ENCODE measurements at places on chromosomes 5 and 9.

GRCh38 chr9:357560-357959, 142.9 kb downstream of the DOCK8 start:
- DNase-seq = no peak

GRCh38 chr9:104941597-104941996, 13.6 kb upstream of the ABCA1 start:
- DNase-seq = no peak

- no peak for DNase-seq
Observed at GRCh38 chr9:113570749-113571711, 107.5 kb downstream of the RGS3 start.

DNA sequence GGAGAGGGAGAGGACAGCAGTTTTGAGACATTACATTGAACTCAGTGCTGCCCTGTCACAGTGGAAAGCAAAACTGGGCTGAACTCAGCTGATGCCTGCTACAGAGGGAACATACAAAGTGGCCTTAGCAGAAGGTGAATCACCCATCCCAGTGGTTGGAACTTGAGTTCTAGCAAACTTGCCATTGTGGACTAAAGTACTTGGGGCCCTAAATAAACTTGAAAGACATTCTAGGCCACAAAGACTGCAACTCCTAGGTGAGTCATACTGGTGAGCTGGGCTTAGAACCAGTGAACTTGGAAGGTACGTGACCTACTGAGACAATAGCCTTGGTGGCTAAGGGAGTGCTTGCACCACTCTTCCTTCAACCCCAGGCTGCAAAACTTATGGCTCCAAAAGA, 155.7 kb upstream of the RIOK2 start:
- no peak for DNase-seq

DNA sequence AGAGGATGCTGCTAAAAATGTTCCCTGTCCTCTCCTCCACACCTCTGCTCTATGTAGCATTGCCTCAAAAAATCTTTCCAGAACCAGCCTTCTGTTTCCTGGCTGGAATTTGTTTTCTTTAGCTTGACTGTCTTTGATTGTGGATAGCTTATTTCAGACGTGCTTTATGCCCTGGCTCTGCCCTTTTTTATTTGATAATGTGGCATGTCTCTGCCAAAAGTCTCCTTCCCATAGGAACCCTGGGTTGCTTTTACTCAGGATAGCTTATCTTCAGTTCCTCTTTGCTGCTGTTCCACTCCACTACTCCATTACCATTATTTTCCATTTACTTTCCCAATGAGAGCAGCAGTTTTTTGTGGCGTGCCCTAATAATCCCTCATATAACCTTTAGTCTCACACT, 885 bp upstream of the TMEM252 start:
- no peak for DNase-seq

- DNase-seq = no peak
Observed at GRCh38 chr9:13478160-13478559, 198.7 kb upstream of the MPDZ start.

DNA sequence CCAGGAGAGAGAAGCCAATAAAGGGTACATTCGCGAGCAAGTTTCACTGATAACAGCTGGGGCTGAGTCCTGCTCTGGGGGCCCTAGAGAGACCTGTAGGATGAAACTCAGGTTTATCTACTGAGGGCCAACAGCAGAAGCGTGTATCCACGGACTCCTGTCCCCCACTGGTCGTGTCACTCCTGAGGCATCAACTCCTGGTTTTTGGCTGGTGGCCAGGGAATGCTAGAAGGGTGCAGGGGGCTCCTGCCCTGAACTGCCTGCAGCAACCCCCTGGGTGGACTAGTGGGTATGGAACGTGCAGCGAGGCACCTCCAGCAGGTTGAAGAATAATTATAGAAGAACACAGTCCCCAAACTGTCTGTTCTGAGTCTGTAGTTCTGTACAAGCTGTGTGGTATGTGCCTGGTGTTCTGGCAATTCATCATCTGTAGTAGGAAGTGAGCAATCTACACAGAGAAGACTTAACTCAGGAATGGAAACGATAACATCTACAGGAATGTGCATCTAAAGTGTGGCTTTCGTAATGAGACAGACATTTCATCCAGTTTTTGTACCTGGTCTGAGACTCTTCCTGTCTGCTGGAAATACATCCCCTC, 64.5 kb upstream of the GNA14 start:
- no peak for DNase-seq

DNA sequence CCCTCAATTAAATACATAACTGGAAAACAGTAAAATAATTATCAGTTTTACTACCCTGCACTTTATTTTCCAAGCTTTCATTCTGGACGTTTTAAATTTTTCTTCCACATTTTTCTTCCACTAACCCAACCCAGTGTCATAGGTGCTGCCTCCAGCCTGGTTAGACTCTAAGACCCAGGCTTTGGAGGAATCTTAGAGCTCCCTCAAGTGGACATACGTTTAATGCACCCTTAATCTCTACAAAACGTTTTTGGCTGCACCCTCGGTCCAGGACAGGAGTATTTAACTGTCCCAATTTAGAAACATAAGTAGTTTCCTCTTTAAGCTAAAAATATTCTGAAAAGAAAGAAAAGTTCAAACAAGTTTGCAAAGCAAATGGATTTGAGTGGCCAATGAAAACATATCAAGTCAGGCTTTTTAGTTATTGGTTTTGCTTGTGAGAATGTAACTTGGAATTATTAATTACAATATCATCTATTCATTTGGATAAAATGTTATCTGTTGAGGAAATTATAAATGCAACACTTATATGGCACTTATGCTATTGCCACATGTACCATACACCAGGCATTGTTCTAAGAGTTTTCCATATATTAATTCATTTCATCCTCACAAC, 38.9 kb downstream of the CDH6 start:
- DNase-seq = no peak

GRCh38 chr9:134460206-134460605, 134.0 kb downstream of the RXRA start:
- no peak for DNase-seq

- no peak for DNase-seq
Observed at GRCh38 chr9:15274425-15274824, 32.6 kb downstream of the TTC39B start.

- no peak for DNase-seq
Observed at GRCh38 chr9:27183701-27184100, 74.7 kb downstream of the TEK start.

All from CD4-positive, alpha-beta T cell treated with Interleukin-15 for 1 hour (primary cell).